ENCODE measurements at places on chromosomes 7 and 10.

DNA sequence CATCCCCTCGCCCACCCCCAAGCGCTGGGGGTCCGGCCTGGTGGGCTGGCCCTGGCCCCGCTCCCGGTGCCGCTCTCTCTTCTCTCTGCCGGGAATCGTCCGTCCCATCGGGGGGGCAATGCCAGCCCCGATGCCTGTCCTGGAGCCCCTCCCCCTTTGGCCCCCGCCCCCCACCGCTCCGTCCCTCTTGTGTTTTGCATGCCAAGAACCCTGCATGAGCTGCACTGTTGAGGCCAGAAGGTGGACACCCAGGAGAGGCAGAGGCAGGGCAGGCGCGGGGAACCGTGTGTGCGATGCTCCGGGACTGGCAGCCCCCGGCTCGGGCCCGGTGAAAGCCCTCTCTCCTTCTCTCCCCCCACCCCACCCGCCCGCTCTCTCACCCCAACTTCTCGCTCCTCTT lies 22.1 kb upstream of the HSPB1 start:
- no peak for DNase-seq

DNA sequence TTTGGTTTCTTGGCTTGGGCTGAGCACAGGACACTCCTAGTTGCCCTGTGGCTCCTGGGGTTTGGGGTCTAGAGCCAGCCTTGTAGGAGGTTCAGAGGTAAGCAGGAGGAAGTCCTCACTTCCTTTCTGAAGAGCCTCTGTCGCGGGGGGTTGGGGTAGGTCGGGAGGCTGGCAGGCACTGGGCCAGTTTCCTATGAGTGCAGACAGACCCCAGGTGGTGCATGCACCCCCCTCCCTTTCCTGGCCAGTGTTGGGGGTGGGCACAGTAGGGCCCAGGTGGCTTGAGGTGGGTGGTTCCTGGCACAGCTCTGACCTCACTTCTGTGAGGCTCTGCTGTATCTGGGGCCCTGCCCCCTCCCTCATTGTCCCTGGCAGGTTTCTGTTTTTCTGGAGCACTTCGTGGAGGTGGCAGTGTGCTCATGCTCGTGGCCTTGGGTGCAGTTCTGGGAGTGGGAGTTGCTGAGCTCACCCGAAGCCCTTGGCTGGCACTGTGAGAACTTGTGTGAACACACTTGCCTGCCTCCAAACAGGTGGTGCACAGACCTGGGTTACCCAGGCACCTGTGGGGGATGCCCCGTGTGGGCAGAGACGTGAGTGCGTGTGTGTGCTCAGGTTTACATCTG lies 1.8 kb downstream of the PALD1 start:
- DNase-seq = no peak

DNA sequence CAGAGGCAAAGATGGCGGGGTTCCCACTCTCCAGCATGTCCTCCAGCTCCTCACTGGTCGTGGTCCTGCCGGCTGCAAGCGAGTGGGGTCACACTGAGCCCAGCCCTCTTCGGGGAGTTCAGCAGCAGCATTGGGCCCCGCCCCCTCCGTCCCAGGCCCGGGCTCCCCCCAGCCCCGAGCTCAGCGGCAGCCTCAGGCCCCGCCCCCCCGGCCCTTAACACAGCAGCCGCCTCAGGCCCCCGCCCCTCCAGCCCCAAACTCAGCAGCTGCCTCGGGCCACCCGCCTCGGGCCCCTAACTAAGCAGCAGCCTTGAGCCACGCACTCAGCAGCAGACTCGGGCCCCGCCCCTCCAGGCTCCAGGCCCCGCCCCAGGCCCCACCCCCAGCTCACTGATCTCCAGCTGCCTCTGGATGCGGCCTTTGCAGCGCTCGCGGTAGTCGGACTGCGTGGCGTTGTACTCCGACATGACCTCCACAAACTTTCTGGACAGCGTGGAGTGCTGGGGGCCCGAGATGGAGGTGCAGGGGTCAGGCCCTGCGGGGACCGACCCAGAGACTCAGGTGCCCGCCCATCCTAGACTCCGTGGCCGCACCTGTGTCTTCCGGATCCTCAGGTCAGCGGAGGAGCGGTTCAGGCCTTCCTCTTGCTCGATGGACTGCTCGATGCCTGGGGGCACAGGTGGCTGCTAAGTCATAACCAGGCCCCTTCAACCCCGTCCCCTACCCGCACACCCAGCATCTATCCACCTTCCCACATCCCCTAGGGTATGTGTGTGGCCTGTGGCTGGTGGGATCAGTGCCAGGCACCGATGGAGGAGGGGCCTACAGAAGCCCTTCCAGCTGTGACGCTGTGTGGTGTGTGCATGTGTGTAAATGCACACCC lies 15.5 kb downstream of the STX1A start:
- DNase-seq = no peak

DNA sequence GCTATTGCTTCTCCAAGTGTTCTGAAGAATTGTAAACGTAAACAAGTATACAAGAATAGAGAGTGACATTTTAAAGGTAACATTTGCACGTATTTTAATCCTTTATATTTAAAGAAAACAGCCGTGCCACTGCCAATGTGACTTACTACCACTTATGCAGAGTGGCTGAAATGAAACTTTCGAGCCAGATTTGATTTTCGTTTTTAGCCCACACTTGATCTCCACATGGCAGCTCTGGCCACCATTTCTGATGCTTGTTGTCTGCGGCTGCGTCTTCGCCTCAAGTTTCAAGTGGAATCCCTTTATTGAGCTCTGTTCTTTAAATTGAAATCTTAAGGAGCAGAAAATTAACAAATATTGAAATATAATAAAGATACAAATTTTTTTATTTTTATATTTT lies 70.0 kb downstream of the ELAPOR2 start:
- no peak for DNase-seq

DNA sequence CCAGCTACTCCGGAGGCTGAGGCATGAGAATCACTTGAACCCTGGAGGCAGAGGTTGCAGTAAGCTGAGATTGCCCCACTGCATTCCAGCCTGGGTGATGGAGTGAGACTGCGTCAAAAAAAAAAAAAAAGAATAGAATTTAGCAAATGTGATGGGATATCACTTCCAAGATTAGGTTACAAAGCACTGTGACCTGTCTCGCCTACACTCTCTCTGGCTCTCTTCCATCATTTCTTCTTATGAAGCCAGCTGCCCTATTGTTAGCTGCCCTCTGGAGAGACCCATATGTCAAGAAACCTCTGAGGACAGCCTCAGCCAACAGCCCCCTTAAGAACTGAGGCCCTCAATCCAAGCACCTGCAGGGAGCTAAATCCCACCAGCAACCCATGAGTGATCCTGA lies 28.2 kb downstream of the ARHGAP21 start:
- DNase-seq = no peak

All from stimulated activated CD4-positive, alpha-beta T cell treated with anti-CD3 and anti-CD28 coated beads, Interleukin-4, amount 100 ng/mL, for 48 hours (primary cell).